ENCODE measurements at places on chromosomes 1 and 21.
A peak's percentile ranks its signal among the peaks of the same experiment; 100 is the strongest.

- DNase-seq = peak; percentile 80
Observed at GRCh38 chr1:235998812-235999211, 66.1 kb downstream of the NID1 start.

- DNase-seq = no peak
Observed at GRCh38 chr1:217924924-217925323, 293.8 kb downstream of the SPATA17 start.

GRCh38 chr1:3257788-3258187, 188.8 kb downstream of the PRDM16 start:
- no peak for DNase-seq

- no peak for DNase-seq
Observed at GRCh38 chr1:14923727-14924452, 229.7 kb upstream of the TMEM51 start.

DNA sequence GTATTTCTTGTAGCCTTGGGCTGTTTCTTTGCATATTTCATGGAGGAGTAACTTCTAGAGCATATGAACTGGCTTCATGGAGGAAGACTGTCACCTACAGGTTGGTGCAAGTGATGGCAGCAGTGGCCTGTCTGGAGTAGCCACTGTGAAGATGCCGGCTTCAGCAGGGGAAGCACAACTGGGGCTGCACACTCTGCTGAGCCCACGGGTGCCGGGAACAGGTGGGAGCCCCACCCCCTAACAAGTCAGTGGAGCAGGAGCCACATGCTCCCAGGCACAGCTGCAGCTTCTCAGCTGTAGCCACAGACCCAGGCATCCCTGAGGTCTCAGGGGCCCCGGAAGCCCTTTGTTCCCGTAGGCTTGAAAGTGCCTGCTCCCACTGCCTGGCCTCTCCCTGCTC, 43.2 kb upstream of the C1orf185 start:
- no peak for DNase-seq

- no peak for DNase-seq
Observed at GRCh38 chr21:41442481-41443186, 16.6 kb downstream of the MX1 start.

GRCh38 chr1:207962716-207963426, 51.9 kb upstream of the CD34 start:
- DNase-seq = no peak

DNA sequence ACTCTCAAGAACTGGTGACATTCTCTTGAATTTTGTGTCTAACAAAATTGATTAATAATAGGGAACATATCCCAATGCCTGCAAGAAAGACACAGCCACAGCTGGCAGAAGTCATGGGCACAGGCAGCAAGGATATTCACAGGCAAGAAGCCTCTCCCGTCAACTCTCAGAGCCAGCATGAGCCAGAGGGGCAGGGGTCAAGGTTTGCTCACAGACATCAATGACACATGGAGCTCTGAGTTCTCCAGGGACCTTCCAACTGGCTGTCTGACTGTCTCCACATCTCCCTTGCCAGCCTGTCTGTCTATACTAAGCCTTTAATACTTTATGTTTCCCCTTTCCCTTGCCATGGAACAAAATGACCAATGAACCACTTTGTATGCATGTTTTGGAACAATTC, 101.5 kb upstream of the RAB4A start:
- DNase-seq = no peak

GRCh38 chr1:201769966-201770365, 59.0 kb upstream of the IPO9 start:
- no peak for DNase-seq

GRCh38 chr1:65535981-65536380, 115.5 kb downstream of the LEPR start:
- DNase-seq = no peak

- DNase-seq = no peak
Observed at GRCh38 chr1:85166351-85166750, 34.5 kb downstream of the SYDE2 start.

DNA sequence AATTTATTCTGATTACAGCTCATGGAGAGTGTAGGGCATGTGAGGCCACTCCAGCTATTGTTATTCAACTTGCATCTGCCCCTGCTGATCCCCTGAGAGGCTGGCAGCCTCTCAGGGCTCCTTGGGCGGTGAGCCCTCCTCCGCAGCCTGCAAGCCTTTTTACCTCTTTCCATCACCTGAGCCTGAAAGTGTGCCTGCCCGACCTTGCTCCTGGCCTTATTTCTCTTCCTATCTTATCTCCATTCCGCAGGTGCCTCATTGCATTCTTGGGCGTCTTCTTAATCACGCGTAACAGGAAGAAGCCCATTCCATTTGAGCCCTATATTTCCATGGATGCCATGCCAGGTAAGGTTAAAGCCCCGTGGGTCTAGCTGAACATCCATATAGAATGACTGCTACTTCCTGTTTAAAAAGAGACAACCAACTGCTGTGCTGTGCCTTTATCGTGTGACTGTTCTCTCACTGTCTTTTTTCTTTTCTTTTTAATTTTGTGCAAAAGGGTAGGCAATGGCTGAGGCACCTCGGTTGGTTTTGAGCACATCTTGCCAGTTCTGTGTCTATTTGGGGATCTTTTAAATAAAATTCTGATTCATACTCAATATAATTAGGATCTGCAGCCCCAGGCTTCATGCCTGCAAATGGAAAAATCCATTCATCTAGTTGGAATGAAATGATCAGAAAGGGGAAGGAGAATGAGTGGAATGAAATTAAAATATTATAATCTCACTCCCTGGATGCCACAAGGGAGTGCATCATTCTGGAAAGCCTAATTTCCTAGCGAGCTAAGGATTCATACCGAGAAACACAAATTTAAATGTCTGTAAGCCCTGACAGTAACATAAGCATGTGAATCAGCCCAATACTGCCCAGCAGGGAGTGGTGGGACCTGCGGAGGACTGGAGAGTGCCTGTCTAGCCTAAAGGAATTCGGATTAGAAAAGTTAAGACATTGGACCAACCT, 38.6 kb upstream of the RCAN3 start:
- DNase-seq = no peak

DNA sequence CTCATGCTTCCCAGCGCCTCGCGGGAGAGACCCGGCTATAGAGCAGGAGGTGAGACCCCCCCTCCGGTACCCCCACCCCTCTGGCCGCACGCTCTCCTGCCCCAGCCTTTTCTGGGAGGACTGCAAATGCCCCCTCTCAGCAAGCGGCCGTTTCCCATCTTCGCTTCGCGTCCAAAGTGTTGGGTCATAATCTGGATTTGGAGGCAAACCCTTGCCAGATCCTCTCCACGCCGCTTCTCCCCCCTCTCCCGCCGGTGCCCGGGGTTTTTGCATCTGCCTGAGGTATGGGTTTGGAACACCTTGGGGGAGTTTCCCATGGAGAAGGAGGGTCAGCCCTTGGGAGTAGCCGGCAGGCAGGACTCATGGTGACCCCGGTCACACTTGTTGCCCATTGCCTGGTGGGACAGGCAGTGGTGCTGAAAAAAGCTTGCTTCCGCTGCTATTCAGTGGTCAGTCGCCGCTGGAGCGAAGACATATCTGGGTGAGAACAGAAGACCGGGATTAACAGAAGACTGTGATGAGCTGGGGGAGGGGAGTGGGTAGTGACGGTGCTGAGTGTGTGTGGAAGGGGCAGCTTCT, 935 bp downstream of the KCNK2 start:
- DNase-seq = no peak

GRCh38 chr1:182035097-182035770, 26.3 kb downstream of the ZNF648 start:
- DNase-seq = no peak

DNA sequence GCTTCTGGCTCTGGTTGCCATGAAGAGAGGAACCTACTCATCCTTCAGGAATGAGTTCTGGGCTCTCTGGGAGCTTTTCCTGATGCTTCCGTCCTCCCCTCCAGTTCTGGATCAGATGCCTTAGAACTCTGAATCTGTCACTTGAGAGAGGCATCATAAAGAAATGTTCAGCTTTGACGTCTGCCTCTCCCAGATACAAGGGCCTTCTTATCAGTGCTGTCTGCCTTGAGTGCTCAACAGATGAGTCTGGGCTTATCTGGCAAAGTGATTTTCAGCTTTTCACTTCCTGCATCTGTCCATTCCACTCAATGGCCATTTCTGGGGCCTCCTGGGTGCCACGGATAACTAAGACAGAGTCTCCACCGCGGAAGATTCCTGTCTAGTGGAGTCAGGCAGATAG, 12.3 kb upstream of the OTUD3 start:
- no peak for DNase-seq

- DNase-seq = no peak
Observed at GRCh38 chr1:5936126-5936525, 56.1 kb downstream of the NPHP4 start.

All from CD8-positive, alpha-beta memory T cell (primary cell).